ENCODE measurements at places on chromosomes 7 and 10.

DNA sequence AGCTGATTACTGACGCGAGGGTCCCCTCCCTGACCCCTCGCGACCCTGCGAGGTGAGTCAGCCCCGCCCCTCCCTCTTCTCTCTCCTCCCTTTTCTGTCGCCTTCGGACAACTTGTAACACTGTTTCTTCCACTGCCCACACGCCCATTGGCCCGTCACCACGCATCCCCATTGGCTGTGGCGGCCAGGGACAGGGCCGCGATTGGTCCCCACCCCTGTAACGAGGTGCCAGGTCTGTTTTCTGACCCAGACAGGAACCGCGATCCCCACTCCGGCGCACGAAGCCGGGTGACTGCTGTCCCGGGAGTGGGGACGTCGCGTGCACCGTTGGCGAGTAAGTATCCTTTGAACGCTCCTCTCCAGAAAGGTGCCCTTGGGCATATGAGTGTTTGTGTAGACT lies at the start of gene STRA8:
TSS of gene STRA8 (plus strand) at position 269 of the 400 bp plus-strand sequence. CDS start 6,687 bp downstream, outside the sequence.
- DNase-seq = no peak

DNA sequence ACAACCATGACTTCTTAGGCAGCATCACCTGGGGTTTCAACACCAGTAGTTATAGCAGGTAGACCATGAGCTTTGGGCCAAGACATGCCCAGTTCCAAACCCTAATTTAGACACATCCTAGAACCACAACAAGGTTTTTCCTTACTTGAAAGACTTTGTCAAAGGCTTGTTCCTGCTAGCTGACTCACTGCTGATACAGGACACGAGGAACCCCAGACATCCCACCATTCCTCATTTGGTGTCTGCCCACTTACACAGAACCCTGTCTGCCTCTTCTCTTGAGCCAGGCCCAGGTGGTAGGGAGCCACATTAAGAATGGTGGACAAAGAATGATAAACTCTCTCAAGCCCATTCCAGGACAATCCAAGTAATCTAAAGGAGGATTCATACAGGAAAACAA lies 109.0 kb downstream of the CCDC71L start:
- no peak for DNase-seq

GRCh38 chr7:46945328-46945727 lies 636.6 kb downstream of the TNS3 start:
- DNase-seq = no peak

GRCh38 chr7:133619491-133619890 lies 366.6 kb downstream of the EXOC4 start:
- DNase-seq = no peak

DNA sequence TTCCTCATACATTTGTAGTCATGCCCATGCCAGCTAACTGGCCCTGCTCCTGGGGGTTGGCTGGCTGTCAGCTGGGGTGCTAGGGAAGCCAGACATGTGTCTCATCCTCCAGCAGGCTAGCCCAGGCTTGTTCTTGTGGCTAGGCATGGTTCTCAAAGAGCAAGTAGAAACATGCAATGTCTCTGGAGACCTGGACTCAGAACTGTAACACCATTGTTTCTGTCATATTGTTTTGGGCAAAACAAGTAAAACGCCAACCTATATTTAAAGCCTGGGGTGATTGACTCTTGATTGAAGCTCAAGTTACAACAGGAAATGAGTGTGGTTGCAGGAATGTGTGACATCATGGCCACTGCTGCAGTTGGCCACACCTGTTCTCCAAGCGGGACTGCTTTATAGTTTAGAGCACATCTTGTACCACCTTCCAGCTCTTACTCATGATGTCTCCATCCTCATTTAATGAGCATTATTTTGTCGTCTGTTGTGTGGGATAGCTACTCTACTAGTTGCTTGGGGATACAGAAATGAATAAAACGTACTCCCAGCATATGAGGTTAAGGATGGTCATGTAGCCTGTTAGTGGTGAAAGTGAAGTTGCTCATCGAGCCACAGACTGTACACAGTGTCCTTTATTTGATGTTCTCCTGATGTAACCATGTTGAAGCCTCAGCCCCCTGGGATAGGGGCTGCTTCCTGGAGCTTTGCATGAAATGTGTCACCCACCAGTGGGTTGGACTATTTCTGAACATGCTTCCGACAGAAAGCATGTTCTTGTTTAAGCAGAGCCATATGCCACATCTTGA lies 168.4 kb downstream of the SORCS3 start:
- no peak for DNase-seq

GRCh38 chr7:33193308-33193864 lies 64.0 kb downstream of the BBS9 start:
- no peak for DNase-seq
